ENCODE measurements at places on chromosomes 5 and 9.

GRCh38 chr5:3033033-3033755, 281.7 kb upstream of the IRX2 start:
- DNase-seq = no peak

DNA sequence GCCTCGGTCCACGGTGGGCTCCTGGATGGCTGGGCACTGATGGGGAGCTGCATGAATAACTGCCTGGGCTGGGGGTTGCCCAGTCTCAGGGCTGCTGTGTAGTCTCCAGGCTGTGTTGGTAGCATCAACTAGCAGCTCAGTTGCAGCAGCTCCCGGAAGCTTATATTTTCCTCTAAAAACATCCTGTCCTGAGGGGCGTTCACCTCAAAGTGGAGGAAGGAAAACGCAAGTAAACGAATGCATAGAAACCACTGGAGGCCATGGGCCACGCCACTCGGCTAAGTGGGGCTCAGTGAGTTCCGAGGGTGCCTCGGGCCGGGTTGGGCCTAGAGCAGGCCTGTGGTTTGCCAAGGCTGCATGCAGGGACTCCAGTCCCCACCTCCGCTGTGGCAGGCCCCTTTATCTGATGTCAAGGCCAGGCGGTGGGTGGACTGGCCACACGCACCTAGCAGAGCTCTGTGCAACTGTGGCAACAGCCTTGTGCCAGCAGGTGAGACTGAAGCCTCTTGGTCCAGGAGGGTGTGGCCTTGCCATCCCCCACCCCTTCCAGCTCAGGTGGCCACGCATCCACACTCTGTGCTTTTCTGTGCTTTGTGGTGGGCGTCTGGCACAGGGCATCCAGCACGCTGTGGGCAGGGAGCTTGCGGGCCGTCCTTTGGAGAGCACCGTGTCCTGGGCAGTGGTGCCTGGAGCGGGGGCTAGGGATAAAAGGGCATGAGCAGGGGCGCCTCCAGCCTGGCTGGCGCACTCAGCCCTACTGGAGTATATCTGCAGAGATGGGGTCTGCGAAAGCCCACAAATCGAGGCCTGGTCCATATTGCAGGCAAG, 15.1 kb downstream of the TCF7 start:
- DNase-seq = no peak

DNA sequence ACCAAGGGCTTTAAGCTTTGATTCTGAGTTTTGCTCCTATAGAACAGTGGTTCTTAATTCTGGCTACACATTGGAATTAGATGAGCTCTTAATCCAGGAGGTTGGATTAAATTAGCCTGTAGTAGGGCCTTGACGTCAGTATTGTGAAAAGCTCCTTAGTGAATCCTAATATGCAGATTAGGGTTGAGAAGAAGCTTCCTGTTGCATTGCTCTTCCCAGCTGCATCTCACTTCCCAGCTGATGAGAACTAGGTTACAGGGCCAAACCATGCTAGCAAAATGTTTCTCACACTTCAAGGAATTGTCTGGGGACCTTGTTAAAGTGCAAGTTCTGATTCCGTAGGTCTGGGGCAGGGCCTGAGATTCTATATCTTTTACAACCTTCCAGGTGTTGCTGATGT, 300.0 kb downstream of the ZSWIM6 start:
- DNase-seq = no peak

DNA sequence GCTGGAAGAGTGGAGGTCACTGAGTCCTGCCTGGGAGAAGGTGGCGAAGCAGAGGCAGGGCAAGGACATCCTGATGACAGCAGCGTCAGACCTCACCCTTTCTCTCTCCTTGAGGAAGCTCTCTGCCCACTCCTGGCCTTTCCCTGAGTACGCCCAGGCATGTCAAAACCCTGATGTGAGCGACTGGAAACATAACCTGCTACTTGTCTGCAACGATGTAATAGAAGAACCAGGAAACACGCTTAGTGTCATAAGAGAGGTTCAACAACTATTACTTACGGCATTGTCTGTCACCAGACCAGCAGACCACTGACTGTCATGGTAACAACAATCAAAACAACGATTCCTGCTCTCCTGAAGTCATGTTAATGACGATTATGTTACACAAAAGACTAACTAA, 152.4 kb downstream of the ACTL7B start:
- DNase-seq = no peak

DNA sequence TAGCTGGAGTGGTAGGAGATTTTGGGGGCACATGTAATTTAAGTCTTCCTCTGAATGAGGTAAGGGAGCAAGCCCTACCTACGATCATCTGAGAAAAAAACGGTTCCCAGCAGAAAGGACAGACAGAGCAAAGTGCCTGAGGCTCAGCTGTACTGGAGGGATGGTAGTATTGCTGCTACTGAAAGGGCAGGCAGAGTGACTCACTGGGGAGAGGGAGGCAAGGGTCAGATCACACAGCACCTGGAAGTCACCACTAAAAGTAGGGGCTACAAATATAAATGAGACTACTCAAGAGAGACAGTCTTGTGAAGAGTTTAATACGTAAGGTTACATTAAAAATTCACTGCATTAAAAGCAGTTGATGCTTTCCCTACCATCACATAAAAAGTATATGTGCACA, 75.9 kb downstream of the NFIB start:
- peak; percentile 75 for DNase-seq

- no peak for DNase-seq
Observed at GRCh38 chr5:148904440-148904839, 78.0 kb downstream of the ADRB2 start.

DNA sequence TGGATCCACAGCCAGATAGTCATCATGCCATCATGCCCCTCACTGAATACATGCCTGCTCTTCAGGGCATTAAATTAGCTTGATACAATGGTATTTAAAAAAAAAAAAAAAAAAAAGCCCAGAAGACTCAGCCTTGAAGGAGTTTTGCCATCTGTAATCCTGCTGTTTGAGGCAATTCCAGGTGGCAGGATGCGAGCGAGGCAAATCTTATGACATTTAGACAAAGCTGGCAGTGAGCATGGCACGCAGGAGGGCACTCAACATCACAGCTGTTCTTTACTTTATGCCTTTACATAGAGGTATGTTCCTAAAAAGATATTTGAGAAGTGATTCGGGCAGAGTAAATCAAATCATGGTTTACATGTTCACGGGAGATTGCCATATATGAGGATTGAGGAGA, 692.0 kb upstream of the DMAC1 start:
- no peak for DNase-seq

DNA sequence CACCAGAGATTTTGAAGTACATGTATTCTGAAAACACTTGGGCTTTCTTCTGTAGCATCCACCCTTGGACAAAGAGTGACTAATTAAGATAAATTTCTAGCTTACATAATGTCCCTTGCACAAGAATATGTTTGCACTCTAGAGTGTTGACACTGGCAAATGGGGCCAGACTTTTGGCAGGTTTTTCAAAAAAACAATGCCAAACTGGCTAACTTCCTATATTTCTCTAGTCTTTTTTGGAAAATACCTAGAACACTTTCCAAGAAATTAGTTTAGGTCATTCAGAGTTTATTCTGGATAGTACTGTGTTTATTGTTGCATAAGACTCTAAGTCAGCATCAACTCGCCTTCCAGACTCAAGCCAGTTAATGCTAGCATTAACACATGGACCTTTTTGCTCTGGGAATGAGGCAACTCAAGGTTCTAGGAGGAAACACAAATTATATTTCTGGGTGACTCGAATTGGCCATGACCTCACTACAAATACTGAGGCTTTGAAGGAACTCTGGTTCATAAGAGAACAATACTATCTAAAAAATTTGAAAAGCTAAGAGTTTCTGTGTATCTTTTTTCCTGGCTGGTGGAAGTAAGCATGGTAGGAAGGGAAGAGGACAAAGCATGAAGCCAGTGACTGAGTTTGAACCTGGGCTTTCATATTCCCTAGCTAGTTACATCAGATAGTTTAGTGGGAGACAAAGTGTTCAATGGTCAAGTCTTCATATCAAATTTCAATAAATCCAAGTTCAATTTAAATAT, 101.6 kb downstream of the NREP start:
- DNase-seq = no peak

GRCh38 chr9:132606066-132606465, 23.7 kb downstream of the BARHL1 start:
- DNase-seq = no peak

DNA sequence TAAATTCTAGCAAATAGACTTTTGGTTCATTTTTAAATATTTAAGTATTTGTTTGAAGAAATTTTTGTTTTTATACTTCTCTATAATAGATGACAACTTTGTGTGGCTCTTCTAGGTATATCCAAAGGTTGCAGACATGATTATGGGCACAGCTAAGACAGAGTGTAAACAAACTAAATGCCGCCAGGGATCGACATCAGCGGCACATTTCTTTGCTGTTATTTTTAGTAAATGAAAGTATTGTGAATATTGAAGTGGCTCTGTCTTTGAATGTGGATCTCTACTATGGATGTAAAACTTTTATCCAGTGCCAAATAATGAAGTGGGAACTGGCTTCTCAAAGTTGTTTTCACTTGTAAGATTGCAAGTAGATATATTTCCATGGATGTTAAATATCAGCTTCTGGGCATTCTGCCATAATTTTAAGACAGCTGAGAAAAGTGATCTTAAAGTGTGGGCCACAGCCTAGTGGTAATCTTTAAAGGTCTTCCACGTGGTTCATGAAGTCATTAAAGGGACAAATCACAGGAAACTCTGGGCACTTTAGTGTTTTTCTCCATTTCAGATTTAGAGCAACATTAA, 589.9 kb downstream of the ZNF608 start:
- DNase-seq = peak; percentile 70

- DNase-seq = no peak
Observed at GRCh38 chr9:68751556-68751955, 46.5 kb downstream of the PIP5K1B start.

DNA sequence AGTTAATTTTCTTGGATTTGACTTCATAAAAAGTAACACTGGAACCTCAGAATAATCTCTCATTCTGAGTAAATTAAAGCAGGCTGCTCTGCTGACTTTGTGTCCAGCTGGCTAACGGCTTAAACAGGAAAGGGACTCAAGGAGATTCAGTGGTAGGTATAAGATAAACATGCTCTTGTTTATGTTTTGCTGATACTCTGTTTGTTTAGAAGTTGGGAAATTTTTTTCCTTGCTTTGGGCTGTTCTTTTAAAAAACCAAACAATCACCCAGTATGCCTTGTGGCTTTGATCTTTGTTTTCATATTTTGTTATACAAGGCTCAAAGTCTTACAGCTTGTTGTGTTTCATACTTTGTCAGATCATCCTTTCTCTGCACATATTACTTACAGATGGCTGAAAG, 237.6 kb upstream of the RIOK2 start:
- DNase-seq = no peak

DNA sequence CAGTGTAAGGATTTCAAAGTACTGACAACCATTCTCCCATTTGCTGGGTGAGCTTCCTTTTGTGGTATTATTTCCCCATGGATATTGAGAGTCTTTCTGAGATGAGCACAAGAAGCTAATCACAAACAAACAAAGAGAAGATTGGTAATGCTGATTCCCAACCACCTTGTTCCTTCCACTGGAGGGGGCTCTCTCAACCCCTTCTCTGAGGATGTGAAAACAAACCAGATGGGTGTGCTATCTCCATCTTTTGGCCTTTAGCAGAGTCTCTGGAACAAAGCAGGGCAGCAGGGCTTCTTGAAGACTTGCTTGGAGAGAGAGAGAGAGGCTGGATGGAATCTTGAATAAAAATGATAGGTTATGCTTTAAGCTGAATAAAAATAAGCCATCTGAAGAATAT, 576.7 kb upstream of the ZNF462 start:
- DNase-seq = peak; percentile 85

- no peak for DNase-seq
Observed at GRCh38 chr5:21831145-21831787, 1021.9 kb downstream of the CDH12 start.

DNA sequence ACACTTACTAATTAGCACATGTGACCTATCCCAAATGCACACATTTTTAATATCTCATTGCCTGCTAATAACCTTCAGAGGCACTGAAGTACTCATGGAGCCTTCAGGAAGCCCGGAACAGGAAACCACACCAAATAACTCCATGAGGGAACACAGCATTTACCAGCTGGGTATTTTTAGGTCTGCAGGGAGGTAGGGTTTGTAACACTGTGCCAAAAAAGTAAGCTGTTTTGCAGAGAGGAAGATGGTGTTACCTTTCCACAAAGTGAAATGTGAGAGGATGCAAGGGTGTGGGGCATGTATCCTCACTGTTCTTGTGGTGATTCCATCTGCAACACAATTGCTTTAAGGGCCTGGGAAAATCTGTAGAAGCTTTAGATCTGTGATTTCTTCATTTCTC, 64.4 kb downstream of the NUDT12 start:
- DNase-seq = no peak

GRCh38 chr5:82165740-82166530, 112.2 kb downstream of the RPS23 start:
- peak; percentile 80 for DNase-seq

DNA sequence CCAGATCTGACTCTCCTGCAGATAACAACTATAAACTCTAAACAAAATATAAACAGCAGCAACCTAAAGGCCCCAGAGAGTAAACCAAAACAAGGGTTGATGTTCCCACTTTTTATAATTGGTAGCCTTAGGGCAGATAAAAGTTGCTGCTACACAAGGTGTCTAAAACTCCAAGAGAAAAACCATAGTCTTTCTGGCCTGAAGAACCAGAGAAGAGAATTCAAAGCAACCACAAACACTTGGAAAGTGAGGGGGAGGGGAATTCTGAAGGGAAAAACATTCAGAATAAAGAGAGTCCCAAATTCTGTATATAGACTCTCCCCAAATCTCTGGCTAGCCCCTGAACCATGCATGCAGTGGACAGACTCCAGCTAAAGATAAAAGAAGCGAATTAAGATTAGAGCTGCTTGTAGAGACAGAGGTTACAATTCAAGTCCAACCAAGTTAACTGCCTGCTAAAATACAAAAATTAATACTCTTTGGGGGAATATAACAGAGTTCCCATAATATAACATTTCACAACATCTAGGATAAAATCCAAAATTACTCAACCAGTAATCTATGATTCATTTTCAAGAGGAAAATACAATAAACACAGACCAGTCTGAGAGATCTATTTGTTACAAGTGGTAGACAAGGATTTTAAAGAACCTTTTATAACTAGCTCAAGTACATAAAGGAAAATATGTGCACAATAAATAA, 37.5 kb upstream of the RGMB start:
- DNase-seq = no peak

DNA sequence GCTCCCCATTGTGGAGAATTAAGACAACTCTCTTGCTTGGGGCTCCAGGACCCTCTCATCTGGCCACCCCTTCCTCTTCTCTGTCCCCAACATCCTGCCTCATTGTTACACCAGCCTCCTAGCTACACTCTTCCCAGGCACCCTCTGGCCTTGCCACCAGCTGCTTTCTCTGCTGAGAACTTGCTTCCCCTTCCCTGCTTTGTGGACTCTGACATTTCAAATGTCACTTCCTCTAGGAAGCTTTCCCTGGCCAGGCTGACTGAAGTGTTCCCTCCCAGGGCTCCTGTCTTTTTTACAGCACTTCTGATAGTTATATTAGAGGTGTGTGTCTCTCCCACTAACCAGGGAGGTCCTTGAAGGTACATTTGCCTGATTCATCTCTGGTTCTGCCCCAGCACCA, 194.0 kb upstream of the KLF4 start:
- DNase-seq = no peak
